Stimulated activated CD8-positive, alpha-beta memory T cell treated with anti-CD3 and anti-CD28 coated beads, Interleukin-4, amount 100 ng/mL, for 4 hours (primary cell): ENCODE measurements at places on chromosomes 4 and X.

GRCh38 chrX:105662248-105662647 lies 160.1 kb upstream of the NRK start:
- no peak for DNase-seq

DNA sequence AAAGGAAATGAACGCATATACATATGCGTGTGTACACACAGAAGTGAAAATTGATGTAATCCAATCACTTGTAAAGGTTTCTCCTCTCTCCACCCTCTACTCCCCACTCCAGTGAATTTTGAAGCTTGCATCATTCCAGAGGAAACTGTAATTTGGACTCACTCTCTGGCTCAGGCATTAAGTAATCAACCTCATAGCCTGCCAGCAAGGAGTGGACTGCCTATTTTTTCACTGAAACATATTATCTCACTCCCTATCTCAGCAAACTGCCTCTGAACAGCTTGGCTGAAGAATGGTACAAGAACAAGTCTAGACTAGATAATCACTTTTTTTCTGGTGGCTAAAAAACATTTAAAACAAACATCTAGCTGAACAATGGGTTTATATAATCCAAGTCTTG lies 124.2 kb downstream of the C4orf51 start:
- no peak for DNase-seq

DNA sequence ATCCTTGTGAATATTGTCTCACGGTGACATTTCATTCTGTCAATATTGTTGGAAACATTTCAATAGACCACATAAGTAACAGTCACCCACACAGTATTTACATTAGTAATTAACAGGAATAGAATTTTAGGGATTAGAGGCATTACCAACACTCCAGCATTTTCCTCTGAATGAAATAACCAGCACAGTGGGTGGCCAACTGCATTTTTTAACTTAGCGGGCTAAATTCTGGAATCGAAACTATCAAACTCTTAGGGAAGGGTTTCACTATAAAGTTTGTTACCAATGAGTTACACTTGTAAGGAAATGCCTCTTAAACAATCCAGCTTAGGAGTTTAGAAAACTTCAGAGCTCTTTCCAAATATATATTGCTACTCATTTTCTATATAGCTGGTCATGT lies 403.0 kb downstream of the ADGRL3 start:
- DNase-seq = no peak

DNA sequence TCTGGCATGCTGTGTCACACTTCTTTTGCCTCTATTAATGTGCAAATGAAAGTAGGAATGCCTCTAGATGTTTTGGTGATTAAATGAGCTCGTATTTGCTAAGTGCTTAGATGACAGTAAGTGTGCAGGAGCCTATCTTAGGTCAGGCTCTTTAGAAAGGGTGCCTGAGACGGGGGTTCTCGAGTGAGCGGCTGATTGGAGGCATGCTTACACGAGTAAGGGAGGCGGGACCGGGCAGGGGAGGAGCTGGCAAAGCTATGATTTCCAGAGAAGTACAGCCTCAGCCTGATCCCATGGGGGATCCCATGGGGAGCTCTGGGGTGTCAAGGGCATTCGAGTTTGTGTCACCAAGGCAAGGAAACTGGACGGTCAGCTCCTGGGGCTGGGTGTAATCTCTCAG lies 44.8 kb downstream of the CLDN34 start:
- DNase-seq = no peak

GRCh38 chrX:2921750-2922149 lies 7.4 kb downstream of the ARSD start:
- DNase-seq = no peak

- DNase-seq = no peak
These were observed 154.5 kb downstream of the MSN start for GRCh38 chrX:65821721-65822496.

DNA sequence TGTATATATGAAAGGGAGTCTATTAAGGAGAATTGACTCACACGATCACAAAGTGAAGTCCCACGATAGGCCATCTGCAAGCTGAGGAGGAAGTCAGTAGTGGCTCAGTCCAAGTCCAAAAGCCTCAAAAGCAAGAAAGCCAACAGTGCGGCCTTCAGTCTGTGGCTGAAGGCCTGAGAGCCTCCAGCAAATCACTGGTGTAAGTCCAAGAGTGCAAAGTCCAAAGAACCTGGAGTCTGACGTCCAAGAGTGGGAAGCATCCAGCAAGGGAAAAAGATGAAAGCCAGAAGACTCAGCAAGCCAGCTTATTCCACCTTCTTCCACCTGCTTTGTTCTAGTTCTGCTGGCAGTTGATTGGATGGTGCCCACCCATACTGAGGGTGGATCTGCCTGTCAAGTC lies 104.1 kb downstream of the IL1RAPL2 start:
- DNase-seq = no peak

DNA sequence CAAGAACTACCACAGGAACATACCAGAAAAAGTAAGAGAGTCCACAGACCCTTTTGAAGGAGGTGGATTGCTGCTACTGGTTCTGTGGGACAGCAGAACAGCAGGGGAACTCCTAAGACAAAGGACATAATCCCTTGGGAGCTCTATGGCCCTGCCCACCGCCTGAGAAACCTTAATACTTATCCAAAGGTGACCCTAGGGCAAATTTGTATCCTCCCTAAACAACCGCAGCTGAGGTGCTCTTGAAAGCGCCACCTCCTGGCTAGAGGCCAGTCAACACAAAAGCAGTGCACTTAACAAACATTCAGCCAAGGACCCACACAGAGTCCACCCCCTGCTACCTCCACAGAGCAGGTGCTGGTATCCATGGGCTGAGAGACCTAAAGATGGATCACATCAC lies 136.8 kb downstream of the ADAM29 start:
- no peak for DNase-seq

GRCh38 chr4:182717788-182718583 lies 199.2 kb downstream of the DCTD start:
- no peak for DNase-seq

DNA sequence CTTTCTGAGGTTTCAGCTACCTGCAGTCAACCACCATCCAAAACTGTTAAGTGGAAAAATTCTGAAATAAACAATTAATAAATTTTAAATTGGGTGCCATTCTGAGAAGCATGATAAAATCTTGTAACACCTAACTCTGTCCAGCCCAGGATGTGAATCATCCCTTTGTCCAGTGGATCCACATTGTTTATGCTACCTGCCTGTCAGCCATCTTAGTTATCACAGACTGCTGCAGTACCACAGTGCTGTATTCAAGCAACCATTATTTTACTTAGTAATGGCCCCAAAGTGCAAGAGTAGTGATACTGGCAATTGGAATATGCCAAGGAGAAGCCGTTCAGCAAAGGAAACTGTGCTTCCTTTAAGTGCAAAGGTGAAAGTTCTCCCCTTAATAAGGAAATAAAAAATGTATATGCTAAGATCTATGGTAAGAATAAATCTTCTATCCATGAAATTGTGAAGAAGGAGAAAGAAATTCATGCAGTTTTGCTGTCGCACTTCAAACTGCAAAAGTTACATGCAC lies 20.6 kb downstream of the CAMK2D start:
- no peak for DNase-seq

DNA sequence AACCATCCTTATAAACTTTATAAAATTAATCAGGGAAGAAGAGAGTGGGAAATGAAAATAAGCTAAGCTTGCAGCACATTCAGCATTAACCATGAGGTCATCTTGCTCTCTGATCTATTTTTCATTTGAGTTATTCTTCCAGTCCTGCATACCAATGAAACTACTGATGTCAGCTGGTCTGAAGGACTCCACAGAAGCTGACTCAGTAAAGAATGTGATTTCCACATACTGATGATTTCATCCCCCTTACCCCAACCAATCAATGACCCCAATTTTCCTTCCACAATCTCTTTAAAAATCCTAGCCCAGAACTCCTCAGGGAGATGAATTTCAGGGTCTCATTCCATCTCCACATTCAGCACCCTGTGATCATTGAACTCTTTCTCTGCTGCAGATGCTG lies 18.8 kb upstream of the DSPP start:
- DNase-seq = no peak

GRCh38 chrX:16307950-16308349 lies 140.7 kb downstream of the MAGEB17 start:
- no peak for DNase-seq
